ENCODE measurements at places on chromosomes 3 and 15.

DNA sequence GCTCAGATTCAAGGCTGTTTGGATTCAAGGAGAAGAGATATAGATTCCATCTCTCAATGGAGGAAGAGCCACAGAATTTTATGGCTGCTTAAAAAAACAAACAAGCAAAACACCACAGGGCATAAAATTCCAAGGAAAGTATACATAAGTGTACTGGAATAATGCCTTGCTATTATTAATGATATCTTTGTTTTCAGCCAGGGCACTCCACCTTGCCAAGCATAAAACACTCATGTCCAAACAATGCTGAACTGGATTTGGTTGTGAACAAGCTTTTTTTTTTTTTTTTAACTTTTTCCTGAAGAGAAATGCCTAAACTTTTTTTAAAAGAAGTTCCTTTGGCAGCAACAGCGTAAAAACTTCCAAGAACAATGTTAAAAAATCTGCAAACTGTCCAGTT lies 4.8 kb upstream of the CLSTN2 start:
- no peak for DNase-seq

- no peak for DNase-seq
Measured at GRCh38 chr3:115706311-115706829, 83.1 kb downstream of the GAP43 start.

DNA sequence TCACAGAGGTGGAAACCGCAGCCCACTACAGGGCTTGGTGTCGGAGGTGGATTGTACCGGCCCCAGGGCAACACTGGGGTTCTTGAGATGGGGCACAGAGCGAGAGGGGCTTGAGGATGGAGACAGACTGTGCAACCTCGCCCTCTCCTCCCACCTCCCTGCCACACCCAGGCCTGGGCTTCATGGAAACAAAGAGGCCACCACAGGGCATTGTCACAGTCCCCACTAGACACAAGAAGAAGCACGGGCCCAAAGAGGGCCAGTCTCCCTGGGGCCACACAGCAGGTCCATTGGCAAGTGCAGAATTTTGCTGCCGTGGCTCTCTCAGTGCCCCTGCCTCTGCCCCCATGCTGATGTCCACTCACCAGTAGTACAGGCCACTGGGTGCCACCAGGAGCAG lies 4.1 kb upstream of the CALML4 start:
- DNase-seq: no peak

- DNase-seq: no peak
Measured at GRCh38 chr3:112818289-112818688, 28.4 kb downstream of the CD200R1L start.

- DNase-seq: no peak
Measured at GRCh38 chr15:82621970-82622369, 25.2 kb downstream of the CPEB1 start.

- no peak for DNase-seq
Measured at GRCh38 chr15:92603278-92603677, 52.3 kb downstream of the FAM174B start.
